ENCODE measurements at places on chromosomes 4 and X.

GRCh38 chr4:61619528-61619927, 419.4 kb downstream of the ADGRL3 start:
- no peak for DNase-seq

GRCh38 chrX:117196481-117196880, 733.7 kb upstream of the CT83 start:
- no peak for DNase-seq

DNA sequence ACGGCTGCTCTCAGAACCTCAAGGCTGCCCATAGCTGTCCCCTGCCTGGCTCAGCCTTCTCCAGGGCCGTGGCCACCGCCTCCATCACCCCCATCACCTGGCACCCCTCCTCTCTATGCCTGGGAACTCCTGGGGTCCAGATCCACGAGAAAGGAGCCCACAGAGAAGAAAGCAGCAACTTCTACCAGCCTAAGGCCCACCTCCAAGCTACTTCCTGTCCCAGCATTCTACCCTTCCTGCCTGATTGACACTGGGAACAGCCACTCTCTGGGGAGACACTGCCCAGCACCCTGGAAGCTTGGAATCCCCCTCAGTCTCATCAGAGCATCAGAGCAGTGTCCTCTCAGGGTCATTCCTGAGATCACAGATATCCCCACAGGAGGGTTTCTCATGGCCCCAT, 36.9 kb upstream of the PROM1 start:
- DNase-seq = no peak

GRCh38 chrX:30618160-30618765, 35.0 kb upstream of the GK start:
- no peak for DNase-seq

DNA sequence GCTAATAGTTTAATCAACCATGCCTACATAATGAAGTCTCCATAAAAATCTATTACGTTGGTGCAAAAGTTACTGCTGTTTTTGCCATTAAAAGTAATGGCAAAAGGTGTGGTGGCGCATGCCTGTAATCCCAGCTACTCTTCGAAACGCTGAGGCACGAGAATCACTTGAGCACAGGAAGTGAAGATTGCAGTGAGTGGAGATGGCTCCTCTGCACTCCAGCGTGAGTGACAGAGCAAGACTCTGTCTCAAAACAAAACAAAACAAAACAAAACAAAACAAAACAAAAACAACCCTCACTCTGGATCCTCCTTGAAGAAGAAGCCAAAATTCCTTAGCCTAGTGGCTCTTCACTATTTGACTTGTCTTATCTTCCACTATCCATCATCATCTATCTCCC, 78.0 kb downstream of the MSN start:
- DNase-seq = no peak

- DNase-seq = no peak
These were observed 433.7 kb downstream of the GPM6A start for GRCh38 chr4:175378372-175378771.

DNA sequence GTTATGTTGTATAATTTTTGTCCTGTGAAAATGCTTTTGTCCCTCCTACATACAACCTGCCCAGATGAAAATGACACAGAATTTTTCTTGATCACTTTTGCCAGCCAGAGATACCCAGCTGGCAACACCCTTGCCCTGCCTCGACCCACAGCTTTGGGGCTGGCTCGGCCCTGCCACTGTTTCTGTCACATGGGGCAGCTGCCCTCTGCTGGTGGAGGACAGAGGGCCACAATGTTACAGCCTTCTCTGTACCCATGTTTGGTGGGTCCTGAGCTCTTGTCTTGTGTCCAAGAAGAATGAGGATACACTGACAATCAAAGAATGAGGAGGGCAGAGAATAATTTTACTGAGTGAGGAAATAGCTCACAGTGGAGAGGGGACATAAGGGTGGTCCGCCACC, 31.1 kb downstream of the BMP15 start:
- no peak for DNase-seq

- DNase-seq = no peak
These were observed 109.6 kb upstream of the PAQR3 start for GRCh38 chr4:79048878-79049277.

DNA sequence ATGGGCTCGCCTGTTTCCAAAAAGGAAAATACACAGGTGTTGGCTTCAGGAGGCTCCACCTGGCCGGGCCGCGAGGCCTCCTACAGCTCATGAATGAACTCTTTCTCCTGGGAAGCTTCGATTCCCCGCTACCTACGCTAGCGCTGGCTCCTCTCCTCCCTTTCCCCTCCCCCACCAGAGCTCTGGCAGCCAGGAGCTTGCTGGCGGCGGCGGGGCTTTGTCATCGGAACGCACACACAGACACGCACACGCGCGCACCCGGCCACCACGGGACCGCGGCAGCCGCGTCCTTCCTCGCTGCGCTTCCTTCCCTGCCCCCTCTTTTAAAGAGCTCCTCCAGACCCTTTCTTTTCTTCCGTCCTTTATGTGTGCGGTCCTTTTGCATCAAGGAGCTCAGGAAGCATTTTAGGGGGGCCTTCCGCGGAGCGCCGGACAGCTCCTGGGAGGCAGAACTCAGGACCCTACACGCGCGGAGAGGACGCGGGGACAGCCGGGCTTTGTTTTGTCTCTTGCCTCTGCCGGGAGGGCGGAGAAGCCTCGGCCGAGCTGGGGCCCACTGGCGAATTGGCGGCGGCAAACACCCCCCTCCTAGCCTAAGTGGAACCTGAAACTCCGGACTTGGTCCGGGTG, 70.2 kb upstream of the BCOR start:
- DNase-seq = no peak

- no peak for DNase-seq
These were observed 41.1 kb downstream of the FRMD7 start for GRCh38 chrX:132086672-132087071.

DNA sequence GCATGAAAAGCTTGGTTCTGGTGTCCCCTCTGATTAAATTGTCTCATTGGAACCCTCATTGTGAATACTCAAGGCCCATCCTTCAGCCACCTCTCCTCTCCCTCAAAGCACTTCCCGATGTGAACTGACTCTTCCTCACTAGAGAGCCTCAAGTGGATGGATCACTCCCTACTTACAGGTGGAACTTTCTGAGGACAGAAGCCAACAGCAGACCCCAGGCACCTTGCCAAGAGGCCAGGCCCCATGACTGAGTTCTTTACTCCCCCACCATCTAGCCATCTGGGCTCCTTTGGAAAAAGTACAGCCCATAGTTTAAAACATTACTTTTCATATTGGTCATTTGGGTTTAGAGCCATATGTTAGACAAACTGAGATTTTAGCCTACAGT, 224.1 kb downstream of the SHROOM3 start:
- DNase-seq = no peak

DNA sequence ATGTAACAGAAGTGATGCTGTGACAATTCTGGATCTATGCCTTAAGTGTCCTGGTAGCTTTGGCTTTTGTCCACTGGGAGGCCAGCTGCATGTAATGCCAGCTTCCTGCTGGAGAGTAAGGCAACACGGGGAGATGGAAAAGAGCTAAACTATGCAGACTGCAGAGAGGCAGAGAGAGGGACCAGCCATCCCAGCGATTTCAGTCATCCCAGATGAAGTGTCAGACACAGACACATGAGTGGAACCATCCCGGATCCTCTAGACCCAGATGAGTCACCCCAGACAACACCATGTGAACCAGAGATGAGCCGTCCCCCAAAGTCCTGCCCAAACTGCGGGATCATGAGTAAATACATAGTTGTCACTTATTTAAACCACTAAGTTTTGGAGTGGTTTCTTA, 14.6 kb downstream of the SRPX start:
- no peak for DNase-seq

DNA sequence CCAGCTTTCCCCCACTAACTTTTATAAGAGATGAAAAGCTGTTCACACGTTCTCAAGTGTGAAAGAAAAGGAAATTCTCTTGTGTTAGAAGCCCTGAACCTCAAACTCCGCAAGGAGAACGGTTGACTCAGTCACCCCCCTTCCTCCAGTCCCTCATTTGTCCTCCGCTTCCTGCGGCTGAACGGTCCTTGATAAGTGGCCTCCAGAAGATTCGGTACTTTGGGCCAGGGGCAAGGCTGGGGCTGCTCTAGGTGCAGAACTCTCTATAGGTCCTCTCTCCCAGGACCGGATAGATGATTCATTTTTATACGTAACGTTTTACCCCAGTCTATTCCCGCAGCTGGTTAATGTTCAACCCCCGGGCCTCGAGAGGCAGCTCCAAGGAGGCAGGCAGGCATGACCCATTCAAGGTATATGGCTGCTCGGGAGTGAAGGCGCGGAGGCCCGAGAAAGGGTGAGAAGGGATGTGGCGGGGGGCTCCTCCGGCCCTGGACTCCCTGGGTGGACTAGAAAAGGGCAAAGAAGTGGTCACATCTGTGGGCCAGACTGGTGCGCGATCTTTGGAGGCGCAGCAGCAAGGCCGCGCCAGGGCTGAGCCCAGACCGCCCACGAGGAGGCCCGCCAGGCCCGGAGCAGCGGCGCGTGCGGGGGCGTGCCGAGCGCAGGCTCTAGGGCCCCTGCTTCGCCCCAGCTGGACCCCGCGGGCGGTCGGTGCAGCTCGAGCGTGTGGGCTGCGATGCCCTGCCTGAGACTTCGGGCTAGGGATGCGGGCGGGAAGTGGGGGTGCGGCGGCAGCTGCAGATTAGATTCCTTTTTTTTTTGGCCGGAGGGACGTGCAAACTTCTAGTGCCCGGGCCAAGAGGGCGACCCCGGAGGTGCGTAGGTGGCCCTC, 11.7 kb downstream of the PITX2 start:
- DNase-seq = no peak

DNA sequence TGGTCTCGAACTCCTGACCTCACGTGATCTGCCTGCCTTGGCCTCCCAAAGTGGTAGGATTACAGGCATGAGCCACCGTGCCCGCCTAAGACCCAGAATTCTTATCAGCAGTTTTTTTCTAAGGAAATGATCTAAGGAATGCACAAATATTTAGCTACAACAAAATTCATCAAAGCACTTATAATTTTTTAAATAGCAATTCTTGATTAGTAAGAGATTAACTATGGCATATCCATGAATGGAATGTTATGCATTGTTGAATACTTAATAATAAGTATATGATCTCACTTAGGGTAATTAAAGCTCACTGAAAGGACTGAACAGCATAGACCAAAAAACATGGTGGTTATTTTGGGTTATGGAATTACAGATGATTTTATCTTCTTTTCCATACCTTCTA, 18.4 kb downstream of the CENPU start:
- no peak for DNase-seq

GRCh38 chr4:57777876-57778275, 667.7 kb upstream of the IGFBP7 start:
- no peak for DNase-seq

DNA sequence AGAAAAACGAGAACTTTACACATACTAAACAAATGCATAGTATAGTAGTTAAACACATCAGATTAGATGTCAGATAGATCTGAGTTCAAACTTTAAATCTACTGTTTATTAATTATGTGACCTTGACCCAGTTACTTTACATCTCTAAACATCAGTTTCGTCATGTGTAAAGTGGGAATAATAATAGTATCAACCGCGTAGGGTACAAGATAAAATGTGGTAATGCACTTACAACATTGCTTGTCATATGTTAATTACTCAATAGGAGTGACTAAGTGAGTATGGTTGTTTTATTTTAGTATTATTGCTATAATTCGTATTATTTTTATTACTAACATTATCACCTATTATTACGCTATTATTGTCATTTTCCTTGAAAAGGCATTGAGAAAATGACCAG, 144.2 kb downstream of the KLHL4 start:
- DNase-seq = no peak

- DNase-seq = no peak
These were observed 54.9 kb downstream of the LINC00632 start for GRCh38 chrX:140764401-140764919.

- no peak for DNase-seq
These were observed 16.3 kb upstream of the RP2 start for GRCh38 chrX:46820391-46821100.

- DNase-seq = no peak
These were observed 33.2 kb downstream of the PPARGC1A start for GRCh38 chr4:23856630-23857029.

GRCh38 chr4:43457866-43458265, 565.4 kb downstream of the GRXCR1 start:
- DNase-seq = no peak

DNA sequence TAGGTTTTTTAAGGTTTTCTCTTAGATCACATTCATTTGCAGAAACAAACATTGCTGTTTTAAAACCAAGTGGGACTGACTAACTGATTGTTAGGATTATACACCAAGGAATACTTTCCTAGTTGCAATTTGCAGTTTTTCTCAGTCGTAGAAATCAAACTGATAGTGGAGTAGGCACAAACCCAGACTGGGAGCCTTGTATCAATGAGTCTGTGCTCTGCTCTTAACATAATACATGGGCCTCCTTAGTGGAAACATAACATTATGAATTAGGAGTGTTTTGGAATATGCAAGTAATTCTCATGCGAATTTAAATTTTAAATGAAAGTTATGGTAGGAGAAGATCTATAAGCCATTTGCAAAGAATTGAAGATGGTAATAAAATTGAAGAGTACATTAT, 223.5 kb downstream of the CLCN4 start:
- no peak for DNase-seq

- DNase-seq = no peak
These were observed 213.4 kb downstream of the GC start for GRCh38 chr4:71570492-71570891.

- DNase-seq = no peak
These were observed 116.3 kb downstream of the EFNB1 start for GRCh38 chrX:68945081-68945602.

GRCh38 chr4:38570647-38571276, 93.2 kb upstream of the KLF3 start:
- DNase-seq = no peak

- DNase-seq = no peak
These were observed 147.1 kb downstream of the GLRA2 start for GRCh38 chrX:14676431-14676830.

DNA sequence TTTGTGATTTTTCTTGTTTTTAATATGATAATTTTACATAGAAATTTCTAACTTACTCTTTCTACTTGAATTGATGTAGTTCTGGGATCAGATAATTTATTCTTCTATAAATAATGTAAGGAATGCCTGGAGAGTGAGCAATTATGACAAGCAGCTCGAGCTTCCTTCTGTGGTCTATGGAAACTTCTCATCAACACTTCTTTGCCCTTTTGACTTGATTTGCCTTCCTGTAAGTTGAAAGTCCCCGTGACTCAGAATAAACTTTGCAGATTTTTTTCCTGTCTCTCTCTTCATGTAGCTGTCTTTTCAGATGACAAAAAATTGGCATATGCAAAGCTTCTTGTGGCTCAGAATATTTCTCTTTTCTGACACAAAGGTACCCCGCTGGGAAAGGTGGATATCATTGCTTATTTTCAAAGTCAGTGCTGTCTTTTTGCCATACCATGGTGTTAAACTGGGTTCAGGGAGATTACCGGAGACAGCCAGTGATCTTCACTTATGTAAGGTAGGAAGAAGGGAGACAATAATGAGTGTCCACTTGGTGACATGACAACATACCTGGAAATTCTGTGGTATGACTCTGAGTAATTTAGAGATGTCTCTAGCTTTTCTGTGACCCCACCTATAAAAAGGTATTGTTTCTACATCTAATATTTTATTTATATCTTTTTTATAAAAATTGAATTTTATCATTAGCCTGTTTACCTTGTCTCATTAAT, 278.6 kb upstream of the GNPDA2 start:
- no peak for DNase-seq
